ENCODE measurements at places on chromosomes 7 and 10. TPM values are rescaled to one million over a fixed set of nuclear protein-coding genes. Genes with fewer than 3 reads are reported as not detected.

The MYH16 gene
- total RNA-seq = not detected

The NPC1L1 gene
- total RNA-seq = not detected

DNA sequence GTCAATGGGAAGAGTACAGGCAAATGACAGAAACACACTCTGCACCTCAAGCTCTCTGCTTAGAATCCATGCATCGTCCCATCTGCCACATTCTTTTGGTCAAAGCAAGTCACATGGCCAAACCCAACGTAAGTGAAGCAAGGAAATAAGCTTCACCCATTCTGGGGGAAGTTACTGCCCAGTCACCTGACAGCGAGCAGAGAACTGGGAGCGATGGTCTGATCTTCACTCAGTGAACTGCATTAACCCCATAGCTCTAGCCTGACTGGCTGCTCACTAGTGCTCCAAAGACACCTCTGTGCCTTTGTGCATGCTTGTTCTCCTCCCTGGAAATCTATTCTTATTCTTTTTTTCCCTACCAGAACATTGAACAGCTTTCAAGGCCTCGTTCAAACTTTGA is 89.9 kb downstream of the APBB1IP start:
- DNase-seq = no peak

The PTPRZ1 gene
- 33.6 TPM for total RNA-seq

The NUTM2D gene
- total RNA-seq = 1.8 TPM

The ATOH7 gene
- not detected for total RNA-seq

The TFR2 gene
- 0.38 TPM for total RNA-seq

DNA sequence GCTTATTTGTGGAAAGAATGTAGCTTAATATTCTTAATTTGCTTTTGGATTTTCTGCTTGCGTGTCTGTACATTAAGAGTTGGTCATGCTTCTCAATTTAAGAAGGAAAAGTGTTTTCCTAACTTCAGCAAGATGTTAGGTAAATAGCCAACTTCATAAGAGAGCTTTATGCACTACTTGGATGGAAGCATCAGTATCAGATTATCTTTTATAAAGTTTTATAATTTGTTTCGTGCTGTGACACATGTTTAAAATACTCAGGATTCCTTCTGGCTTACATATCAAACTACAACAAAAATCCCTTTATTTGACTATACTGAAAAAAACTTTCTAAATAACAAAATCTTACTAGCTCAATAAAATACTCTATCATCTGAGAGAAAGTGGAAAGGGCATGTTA is 34.8 kb upstream of the AGR2 start:
- DNase-seq = no peak

DNA sequence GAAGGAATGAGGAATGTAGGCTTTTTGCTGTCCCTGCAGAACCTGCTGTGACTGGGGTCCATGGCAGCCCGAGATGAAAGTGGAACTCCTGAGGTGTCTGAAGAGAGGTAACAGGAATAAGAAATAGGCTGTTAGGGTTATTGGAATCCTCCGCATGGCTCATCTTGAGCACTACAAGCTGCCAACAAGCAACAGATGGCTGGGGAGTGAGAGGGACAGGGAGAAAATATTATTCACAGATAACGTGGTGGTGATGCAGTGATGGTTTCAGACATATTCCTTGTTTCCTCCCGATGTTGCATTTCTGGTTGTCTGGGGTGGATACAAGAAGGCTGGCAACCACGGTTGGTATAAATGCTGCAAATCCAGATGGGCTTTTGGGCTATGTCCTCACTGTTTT is 46.1 kb downstream of the AP3M1 start:
- no peak for DNase-seq

The FAM13C gene
- 4.3 TPM for total RNA-seq

DNA sequence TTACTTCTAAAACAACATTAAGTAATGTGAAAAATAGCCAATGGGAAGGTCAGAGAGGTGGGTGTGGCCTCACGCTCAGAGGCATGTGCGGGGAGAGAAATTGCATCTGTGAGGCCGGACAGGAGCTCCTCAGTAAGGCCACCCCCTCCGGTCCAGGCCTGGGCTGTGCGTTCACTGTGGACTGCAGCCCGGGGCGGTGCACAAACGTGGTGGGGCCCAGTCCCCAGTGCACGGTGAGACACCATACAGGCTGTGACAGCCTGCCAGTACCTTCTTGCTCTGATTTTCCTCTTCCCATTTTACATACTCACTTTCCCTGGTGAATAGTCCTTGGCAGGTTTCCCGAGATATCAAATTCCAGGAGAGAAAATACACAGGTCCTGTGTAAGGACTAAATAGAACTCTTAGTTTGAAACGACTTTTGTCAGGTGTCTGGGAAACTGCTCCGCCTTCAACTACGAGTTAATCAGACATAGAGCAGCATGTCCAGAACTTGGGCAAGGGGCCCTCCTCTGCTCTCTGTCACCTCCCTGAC is 174.1 kb upstream of the MKI67 start:
- no peak for DNase-seq

- no peak for DNase-seq
Measured at GRCh38 chr7:40753455-40753854, 618.6 kb downstream of the SUGCT start.

DNA sequence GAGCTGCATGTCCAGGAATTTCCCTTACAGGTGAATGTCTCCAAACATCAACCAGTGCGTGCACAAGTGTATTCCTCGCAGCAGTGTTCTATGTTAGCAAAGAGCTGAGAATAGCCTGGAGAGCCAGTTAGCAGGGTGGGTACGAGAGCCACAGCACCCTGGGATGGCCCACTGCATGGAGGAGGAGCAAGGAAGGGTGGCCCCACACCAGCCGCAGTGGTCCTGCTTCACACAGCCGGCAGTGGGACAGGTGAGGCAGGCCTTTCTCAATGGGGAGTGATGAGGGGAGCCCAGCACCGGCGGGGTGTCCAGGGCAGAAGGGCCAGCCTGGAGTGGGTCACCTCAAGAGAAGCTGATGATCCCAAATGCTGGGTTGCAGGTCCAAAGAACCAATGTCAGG is 240.7 kb downstream of the TCERG1L start:
- no peak for DNase-seq

DNA sequence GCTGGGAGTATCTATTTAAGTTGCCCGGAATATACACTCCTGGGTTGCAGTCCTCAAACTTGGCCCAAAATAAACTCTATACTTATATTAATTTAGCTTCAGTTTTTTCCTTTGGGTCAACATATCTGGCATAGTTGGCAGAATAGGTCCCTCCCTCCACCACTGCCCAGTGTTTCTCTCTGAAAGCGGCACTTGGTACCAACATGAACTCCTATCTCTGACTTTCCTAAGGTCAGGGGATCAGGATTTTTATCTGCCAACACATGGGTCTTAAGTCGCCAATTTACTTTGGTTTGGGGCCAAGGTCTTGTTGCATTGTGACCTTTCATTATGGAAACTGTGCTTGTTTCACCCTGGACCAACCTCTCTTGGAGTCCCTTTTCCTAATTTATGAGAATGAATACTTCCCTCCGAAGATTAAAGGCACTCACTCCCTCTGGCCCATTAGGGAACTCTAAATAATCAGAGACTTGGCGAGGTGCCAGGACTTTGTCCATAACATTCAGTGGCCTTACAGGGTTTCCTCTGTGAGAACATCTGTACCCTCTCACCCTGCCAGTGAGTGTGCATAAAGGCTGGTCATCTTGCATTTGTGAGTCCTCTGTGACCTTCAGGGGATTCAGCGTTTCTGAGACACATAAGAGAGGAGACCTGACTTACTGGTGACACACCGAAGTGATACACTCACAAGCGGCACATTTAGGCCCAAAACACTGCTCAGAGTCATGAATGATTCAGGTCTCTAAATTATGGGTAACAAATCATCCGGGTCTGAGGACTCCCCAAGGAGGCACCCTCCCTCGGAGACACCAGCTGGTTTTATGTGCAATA is 19.7 kb upstream of the FKBP9 start:
- no peak for DNase-seq

- no peak for DNase-seq
Measured at GRCh38 chr7:10104292-10104691, 869.4 kb upstream of the PHF14 start.

- DNase-seq = no peak
Measured at GRCh38 chr7:101691822-101692384, 62.8 kb upstream of the MYL10 start.

DNA sequence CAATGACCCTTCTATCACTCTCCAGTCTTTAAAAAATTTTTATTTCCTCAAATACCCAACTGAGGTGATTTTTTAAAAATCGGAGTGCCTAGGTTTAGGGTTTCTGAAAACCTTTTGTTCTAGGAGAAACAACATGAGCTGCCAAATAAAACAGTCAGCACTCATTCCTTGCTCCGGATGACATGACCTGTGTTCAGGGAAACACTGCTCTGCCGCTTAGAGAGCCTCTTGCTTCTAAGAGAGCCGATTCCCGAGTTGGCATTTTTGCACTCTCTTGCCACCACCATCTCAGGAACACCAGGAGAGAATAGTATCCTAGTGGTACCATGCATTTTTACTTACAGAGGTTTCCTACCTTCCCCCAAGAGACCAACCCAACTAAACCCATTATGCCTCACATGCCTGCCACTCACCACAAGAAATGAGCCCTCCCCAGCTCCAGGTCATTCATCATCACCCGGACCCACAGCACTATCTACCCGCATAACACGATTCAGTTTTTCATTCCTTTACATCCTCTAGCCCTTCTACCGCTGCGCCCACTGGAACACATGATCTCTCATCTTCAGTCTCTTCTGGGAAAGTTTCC is 365.4 kb downstream of the THSD7A start:
- DNase-seq = no peak

GRCh38 chr10:125661941-125662515 is 20.9 kb downstream of the TEX36 start:
- DNase-seq = no peak

GRCh38 chr7:2071133-2071832 is 161.5 kb downstream of the MAD1L1 start:
- DNase-seq = no peak

- no peak for DNase-seq
Measured at GRCh38 chr7:46318276-46318675, 397.2 kb upstream of the IGFBP3 start.

The HOGA1 gene
- 1.0 TPM for total RNA-seq

The OPALIN gene
- total RNA-seq = not detected

DNA sequence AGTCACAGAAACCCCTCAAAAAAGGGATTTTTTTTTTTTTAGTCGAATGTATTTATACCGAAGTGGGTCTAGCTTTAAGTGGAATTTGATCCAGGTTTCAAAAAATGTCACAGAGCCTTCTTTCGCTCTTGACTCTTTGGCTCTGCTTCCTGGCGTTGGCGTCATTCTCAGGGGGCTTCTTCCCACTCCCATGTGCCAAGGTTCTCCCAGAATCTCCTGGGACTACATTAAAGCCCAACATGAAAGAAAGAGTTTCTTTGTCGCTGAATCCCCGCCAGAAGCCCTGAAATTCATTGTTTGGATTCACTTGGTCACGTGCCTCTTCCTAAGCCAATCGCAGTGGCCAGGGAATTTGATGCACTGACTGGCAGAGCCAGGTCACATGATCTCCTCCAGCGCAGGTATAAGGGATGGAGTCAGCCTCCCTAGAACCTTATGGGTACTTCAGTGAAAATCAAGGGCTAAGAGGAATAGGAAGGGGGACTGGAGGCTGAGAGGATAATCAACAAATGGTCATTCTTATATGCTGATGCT is 101.2 kb downstream of the RPS24 start:
- DNase-seq = no peak

The PIK3AP1 gene
- 5.8 TPM for total RNA-seq

- DNase-seq = no peak
Measured at GRCh38 chr10:17316488-17317170, 88.6 kb downstream of the VIM start.

GRCh38 chr10:100890141-100890672 is 22.6 kb upstream of the SLF2 start:
- DNase-seq = no peak

GRCh38 chr10:69239816-69240434 is 19.8 kb downstream of the HKDC1 start:
- no peak for DNase-seq

GRCh38 chr7:158934628-158935027 is 78.3 kb downstream of the DYNC2I1 start:
- DNase-seq = no peak

GRCh38 chr7:14275356-14275755 is 285.9 kb upstream of the ETV1 start:
- no peak for DNase-seq

The HOXA13 gene
- total RNA-seq = not detected

The RPEL1 gene
- total RNA-seq = not detected

- no peak for DNase-seq
Measured at GRCh38 chr10:79203014-79203644, 134.4 kb downstream of the ZMIZ1 start.

The FKBP6 gene
- not detected for total RNA-seq

DNA sequence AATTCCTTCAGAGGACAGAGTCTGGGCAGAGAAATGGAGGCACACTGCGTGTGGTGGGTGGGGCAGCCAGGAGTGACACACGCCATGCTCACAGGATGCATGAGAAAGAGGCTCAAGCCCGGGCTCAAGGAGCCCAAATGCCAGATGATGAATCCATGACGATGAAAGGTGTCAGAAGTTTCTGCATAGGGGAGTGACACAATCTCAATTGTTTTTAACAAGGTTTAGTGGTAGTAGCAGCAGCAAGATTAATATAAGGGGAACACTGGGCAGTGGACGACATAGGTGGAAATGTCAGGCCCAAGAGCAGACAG is 126.1 kb downstream of the TNS3 start:
- no peak for DNase-seq

DNA sequence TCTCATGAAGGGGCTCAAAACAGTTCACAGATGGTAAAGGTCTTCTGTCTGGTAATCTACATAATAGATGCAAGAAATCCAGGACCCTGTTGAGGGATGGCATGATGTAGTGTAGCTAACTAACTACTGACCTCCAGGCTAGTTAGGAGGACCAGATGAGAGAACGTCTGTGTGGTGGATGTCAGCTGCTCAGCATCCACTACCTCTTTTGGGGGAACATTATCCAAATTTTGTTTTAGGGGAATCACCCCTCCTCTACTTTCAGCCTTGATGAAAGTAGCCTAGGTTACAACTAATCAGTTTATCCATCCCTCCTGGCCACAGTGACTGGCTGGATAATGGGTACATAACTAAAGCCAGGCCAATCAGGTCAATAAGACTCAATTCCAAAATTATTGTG is 246.0 kb downstream of the RNLS start:
- no peak for DNase-seq

DNA sequence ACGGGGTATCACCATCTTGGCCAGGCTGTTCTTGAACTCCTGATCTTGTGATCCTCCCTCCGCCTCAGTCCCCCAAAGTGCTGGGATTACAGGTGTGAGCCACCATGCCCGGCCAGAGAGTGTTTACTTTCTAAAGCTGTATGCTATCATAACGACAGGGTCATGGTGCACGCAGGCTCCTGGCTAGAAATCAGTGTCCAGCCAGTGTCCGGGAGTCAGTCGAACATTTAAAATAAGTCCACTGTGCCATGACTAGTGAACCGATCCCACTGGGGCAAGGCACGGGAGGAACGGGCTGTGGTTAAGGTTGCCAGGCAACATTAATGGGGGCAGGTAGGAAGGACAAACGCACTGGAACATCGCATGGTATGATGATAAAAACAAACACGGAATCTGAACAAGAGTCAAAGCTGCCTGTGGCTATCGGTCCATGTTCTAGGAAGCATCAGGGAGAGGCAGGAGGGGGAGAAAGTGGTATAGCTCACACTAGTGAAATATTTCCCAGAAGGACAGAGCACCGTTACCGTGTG is 89.0 kb upstream of the SEPHS1 start:
- DNase-seq = no peak

The SPDYE8 gene
- total RNA-seq = not detected

- no peak for DNase-seq
Measured at GRCh38 chr7:78099715-78100394, 301.3 kb downstream of the PHTF2 start.

- no peak for DNase-seq
Measured at GRCh38 chr7:55504967-55505658, 67.2 kb downstream of the VOPP1 start.
